Activated T-helper 2 cell treated with anti-CD3 and anti-CD28 coated beads, Interferon-gamma antibody, Interleukin-2, Interleukin-4, amounts not matched to agents 10 μg/mL and 5 μg/mL and 100 μg/mL, durations not matched to agents 14 hours and 24 hours and 36 hours (primary cell): ENCODE measurements at places on chromosomes 6 and 20.

DNA sequence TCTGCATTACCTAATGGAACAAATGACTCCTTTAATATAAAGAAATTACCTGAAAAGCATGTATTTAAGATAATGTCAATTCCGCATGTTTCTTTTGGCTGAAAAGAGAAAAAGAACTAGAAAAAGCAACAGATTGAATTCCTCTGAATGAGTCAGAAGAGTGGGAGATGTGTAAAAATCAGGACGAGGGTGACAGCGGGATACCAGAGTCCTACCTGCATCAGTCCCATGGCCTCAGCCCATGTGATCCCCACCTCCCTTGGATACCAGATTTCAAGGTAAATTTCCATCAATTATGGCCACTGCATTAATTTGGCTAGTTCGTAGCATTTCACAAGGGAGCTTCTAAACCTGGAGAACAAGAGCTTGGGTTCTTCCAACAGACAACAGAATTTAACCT, 10.0 kb upstream of the MOXD1 start:
- DNase-seq, result no peak

- DNase-seq, result no peak
Measured at GRCh38 chr6:50390416-50390815, 322.9 kb upstream of the TFAP2D start.

GRCh38 chr6:46137387-46137786, 7.6 kb downstream of the ENPP4 start:
- DNase-seq, result no peak

GRCh38 chr6:54286141-54286540, 22.1 kb upstream of the TINAG start:
- no peak for DNase-seq

GRCh38 chr20:6560978-6561377, 206.5 kb upstream of the BMP2 start:
- no peak for DNase-seq

- DNase-seq, result no peak
Measured at GRCh38 chr6:148192310-148192709, 150.3 kb upstream of the SASH1 start.

- no peak for DNase-seq
Measured at GRCh38 chr20:41293269-41294037, 24.1 kb downstream of the ZHX3 start.

- no peak for DNase-seq
Measured at GRCh38 chr6:11076540-11076939, 17.1 kb upstream of the SMIM13 start.

- no peak for DNase-seq
Measured at GRCh38 chr6:101003075-101003474, 121.9 kb upstream of the ASCC3 start.

GRCh38 chr20:38764567-38765318, 16.5 kb downstream of the ACTR5 start:
- no peak for DNase-seq

- DNase-seq, result no peak
Measured at GRCh38 chr6:82362878-82363427, 664 bp upstream of the TPBG start.

GRCh38 chr6:46024124-46024769, 8.6 kb upstream of the CLIC5 start:
- no peak for DNase-seq

- no peak for DNase-seq
Measured at GRCh38 chr6:145241039-145241438, 494.3 kb downstream of the EPM2A start.

- DNase-seq, result no peak
Measured at GRCh38 chr6:20978151-20978614, 443.9 kb downstream of the CDKAL1 start.

DNA sequence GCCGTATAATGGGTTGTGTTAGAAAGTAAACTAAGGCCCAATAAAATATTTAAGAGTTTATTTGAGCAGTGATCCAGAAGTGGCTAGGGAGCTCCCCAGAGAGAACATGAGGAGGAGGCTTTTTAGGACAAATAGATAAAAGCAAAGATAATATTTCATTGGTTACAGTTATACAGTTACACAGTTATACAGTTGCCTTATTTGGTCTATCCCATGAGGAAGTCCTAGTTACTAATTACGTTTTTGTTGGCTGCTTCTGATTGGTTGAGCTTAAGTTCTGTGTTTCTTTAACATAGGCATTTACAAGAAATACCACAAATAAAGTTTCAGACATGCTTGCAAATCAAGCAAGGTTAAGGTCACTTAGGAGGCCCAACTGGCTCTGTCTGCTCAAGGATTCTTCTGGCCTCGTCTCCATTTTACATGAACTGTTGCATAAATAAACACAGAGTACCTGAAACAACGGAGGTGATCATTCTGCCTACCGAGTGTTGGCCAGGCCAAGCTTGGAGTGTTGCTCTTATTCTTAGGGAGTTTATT, 7.0 kb downstream of the UBD start:
- DNase-seq, result no peak

- no peak for DNase-seq
Measured at GRCh38 chr6:7085911-7086310, 21.9 kb upstream of the RREB1 start.

DNA sequence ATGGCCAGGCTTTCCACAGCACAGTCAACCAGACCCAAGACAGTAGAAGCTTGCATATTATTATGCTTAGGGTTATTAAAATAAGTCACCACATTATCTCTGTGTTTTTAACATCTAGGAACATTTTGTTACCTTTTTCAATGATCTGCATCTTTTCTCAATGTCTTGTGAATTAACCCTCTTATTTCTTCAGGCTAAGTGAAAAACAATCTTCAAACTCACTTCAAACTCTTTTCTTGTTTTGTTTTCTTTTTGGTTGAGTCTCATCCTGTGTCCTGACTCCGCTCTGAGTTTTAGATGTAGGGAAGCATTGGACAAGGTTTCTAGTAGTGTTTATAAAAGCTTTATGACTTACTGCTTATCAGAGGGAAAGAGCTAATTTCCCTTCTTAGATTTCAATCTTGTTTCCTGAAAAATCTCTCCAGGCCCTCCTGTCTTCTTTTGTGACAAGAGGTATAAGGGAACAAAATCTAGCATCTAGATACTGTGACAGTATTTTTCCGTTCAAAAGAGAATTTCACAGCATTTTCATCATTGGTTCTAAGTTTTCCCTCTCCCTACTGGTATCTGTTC, 26.2 kb downstream of the NOX3 start:
- no peak for DNase-seq

DNA sequence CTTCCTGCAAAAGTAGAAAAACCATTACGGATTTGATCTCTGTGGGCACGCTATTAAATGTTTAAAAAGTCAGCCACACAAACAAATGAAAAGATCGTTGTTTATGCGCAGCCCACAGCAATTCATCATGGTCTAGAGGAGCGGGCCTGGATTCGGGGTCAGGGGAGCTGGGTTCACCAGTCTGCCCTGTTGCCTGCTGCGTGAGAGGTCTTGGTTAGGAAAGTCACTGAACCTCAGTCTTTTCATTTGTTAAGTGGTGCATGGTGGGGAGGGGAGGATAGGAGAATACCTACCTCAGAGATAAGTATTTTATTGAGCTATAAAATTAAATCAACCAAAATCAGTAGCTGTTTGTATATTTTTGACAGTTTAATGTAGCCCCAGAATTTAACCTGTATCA, 47.3 kb upstream of the FYN start:
- DNase-seq, result no peak

DNA sequence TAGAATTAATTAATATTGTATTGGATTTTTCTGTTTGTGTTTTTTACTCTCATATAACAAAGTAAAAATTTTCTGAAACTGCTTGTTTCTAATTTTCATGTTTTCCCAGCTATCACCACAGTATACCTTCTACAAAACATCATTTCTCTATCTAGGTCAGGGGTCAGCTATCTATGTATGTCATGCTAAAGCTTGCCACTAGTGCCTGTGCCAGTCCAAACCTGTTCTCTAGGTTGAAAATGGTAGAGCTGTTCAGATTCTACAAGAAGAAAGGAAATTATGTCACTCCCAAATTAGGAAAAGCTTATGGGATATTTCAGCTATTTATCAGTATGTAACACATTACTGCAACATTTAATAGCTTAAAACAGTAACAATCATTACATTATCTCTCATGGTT, 5.8 kb upstream of the ME1 start:
- no peak for DNase-seq

GRCh38 chr20:37968841-37969401, 64.3 kb downstream of the TTI1 start:
- DNase-seq, result no peak

GRCh38 chr6:43705996-43706395, 18.4 kb upstream of the MRPS18A start:
- no peak for DNase-seq

DNA sequence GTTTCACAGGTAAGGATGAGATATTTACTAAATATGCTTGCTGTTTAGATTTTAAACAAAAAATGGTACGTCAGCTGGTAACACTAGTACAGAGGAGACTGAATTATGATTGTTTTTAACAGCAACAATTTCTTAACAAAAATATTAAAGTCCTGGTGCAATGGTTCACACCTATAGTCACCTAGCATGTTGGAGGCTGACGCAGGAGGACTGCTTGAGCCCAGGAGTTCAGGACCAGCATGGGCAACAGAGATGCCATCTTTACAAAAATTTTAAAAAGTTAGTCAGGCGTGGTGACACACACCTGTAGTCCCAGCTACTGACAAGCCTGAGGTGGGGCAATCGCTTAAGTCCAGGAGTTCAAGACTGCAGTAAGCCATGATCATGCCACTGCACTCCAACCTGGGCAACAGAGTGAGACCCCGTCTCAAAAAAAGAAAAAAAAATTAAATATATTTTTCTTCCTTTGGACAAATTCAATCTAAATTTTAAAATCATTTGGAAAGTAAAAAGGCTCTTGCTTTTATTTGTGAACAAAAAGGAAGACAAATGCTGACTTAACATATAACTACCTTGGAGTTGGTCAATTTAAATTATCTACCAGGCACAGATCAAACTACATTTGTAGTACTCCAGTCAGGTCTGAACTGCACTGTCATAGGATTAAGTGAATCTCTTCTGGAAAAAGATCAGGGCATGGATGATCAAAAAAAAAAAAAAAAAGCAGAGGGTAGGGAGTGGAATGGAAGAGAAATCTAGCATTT, 38.2 kb upstream of the RUNX2 start:
- DNase-seq, result no peak

- DNase-seq, result no peak
Measured at GRCh38 chr20:1002682-1003561, 811 bp upstream of the RSPO4 start.
